Forelimb muscle (tissue), 1 donor: ENCODE measurements at places on chromosomes 13 and 19.

- DNase-seq = no peak
These were observed 310.7 kb downstream of the ITGBL1 start for GRCh38 chr13:101763191-101763590.

GRCh38 chr13:51000571-51001260, 91.1 kb downstream of the RNASEH2B start:
- DNase-seq = peak; percentile 75

- no peak for DNase-seq
These were observed 7.7 kb downstream of the ADAT3 start for GRCh38 chr19:1912760-1913505.

- DNase-seq = no peak
These were observed 39.5 kb upstream of the TEX29 start for GRCh38 chr13:111280681-111281585.

GRCh38 chr13:43086181-43086580, 62.8 kb downstream of the DNAJC15 start:
- DNase-seq = no peak

DNA sequence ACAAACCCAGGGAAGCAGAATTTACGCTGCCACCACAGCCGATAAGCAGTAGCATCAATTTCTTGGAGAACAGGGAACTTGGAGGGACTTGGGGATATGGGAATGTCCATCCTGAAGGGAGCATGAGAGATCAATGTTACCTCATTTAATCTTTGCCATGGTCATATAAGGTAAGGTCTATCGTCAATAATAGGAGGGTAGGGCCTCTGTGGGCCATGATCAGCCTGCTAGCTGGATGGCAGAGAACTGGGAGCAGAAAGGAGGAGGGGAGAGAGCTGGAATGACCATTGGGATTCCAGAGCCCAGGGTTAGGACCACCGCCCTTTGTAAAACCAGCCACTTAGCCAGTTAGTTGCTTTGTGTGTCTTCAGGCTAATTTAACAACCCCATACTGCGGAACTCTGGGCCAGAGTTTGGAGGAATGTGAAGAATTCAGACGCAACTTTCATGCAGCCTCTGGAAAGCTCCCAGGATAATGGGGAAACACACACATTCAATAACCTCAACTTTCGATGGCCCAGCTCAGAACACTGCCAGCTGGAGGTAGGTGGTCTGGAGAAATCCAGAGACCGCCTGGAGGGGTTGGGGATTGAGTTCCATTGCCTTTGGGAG, 40.3 kb downstream of the ZNF557 start:
- DNase-seq = no peak

DNA sequence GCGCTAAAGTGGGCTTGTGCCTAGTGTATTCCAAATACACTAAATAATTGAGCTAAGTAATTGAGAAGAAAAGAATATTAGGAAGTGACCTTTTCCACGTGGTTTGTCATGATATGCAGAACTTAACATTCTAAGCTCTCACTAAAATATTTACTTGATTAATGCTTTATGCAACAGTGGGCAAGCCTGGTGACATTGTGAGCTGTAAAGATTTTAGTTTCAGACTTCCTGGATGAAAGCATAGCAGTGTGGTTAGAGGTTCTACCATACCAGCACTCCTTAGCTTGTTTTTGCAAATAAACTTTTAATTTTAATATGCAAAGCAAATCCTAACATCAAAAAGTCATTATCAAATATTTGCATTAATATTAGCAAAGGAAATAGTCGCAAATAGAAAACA, 1065.1 kb upstream of the SPRY2 start:
- DNase-seq = no peak

- no peak for DNase-seq
These were observed 20.9 kb upstream of the GAS6 start for GRCh38 chr13:113884821-113885220.

- no peak for DNase-seq
These were observed 7.8 kb upstream of the CEACAM5 start for GRCh38 chr19:41700381-41701195.

DNA sequence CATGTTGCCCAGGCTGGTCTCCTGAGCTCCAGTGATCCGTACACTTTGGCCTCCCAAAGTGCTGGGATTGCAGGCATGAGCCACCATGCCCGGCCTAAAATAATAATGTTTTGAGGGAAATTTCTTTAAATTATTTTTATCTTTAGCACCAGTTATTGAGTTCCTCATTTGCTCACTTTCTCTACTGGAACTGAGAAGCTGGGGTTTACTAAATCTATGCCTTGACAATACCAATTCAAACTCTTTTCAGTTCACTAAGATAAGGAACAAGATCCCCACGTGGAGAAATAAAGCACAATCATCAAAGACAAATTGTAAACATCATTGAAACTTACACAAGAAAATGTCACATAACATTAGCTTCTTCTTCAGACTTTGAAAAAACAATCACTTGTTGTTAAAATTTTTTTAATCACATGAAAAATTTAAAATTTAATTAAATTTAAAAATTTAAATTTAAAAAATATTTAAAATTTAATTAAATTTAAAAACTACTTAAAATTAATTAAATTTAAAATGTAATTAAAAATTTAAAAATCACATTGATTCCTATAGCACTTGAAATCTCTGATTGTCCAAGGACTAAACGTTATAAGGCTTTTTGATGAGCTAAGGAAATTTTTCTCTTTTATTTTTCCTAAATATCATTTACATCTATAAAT, 25.2 kb upstream of the XPO4 start:
- DNase-seq = no peak

DNA sequence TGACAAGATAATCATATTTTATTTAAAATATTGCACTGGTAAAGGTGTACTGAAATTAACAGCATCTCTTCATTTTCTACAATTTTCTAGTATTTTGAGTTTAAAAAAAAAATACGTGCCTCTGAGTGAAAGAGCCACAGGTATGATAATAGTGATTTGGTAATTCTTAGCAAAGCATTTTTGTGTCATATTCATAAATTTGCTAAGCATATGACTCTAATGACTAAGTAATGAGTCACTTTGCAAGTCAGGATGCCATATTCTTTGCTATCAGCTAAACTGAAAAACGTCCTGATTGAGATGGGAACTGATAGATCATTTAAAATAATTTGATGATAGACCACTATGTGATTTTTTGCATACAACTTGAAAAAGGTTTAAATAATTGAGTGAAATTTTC, 136.1 kb upstream of the IRS2 start:
- no peak for DNase-seq

DNA sequence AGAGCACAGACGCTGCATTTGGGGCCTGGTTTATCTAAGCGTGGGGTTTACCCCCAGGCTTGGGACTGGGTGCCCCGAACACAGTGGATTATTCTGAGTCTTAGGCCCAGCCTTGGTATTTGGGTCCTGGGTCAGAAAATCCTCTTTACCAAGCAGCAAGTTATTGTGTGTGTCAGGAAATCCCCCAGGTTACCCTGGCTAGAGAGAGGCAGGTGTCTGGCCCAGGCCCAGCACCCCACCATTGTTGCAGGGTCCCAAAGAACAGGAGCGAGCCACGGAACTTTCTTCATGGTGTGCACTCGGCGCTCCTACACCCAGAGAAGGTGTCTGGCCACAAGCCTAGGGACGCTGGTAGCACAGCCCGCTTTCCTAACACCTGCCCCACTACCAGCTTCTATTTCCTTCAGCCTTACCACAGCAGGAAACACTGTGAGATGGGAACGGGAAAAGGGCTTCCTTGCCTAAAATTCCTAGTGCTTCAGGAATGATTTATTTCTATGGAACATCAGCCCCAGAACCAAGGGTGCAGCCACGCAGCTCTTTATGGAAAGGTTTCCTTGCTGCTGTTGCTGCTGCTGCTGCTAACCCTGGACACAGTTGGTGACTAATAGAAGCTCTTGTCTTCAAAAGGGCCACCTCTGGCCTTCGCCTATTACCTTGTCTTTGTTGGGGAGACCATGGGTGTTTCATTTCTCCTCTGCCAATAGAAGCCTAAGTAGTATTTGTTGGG, 7.4 kb upstream of the CDX2 start:
- DNase-seq = no peak

GRCh38 chr13:50074843-50075242, 59.6 kb downstream of the KCNRG start:
- no peak for DNase-seq

DNA sequence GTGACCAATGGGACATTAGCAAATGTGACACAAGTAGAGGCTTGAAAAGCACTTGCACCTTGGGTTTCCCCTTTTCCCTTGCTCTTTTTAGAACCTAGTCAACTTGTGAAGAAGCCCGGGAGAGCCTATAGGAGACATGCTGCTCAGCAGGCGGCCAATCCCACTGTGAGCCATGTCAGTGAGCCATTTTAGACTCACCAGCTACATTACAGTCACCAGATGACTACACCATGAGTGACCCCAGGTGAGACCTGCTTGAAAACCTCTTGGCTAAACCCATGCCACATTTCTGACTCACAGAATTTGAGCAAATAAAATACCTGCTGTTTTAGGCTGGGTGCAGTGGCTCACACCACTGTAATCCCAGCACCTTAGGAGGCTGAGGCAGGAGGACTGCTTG, 317.5 kb downstream of the KLF12 start:
- no peak for DNase-seq

GRCh38 chr19:6802336-6803035, 30.0 kb downstream of the VAV1 start:
- no peak for DNase-seq

DNA sequence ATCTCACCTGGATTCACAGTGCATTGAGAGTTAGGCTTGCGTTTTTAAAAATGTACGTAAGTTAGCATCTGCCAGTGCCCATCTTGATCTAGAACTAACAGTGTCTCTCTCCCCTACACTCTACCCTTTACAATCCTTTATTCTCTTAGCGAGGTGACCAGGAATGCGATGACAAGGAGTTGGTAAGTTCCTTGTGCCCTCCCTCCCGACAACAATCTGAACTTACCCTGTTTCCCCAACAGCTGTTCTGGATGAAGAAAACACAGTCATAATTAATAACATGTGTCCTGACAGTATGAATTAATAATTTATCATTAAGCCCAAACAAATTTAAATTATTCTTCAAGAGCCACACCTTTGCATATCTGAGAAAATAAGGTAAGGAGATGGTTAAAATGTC, 6.3 kb downstream of the TSHZ3 start:
- no peak for DNase-seq

DNA sequence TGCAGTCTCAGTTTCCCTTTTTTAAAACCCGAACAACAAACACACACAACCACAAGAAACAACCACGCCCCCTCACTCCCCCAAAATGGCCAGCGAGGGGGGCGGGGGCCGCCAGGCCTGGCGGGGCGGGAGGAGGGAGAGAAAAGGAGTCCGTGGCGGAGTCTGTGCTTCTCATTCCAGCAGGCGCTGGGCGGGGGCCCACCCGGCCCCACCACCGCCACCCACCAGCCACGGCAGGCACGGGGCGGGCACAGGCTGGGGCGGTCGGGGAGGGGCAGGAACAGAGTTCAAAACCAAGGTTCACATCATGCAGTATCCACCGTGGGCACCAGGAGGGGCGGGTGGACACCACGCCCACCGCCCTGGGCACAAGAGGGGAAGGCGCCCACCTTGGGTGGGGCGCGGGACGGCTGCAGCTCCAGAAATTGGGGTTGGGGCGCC, 12.9 kb downstream of the DPF1 start:
- DNase-seq = no peak

GRCh38 chr13:23810685-23811240, 78.4 kb downstream of the MIPEP start:
- no peak for DNase-seq

- DNase-seq = no peak
These were observed 971 bp upstream of the ANKRD10 start for GRCh38 chr13:110915874-110916206.

DNA sequence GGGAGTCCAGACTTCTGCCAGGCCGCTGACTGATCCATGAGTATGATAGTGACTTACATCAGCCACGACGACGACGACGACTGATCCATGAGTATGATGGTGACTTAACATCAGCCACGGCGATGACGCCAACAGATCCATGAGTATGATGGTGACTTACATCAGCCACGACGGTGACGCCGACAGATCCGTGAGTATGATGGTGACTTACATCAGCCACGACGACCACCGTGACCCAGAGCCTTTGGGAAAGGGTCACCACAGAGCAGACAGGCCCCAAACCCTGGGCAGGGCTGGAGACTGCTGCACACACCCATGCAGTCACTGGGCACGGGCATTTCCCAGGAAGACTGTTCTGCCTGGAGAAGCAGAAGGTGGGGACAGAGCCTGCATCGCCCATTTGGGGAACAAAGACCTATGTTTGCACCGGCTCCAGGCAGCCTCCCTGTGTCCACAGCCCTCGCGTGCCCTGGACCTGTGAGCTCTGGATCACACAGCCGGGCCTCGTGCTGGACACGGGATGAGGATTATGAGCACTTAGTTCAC, 130.9 kb upstream of the SPACA7 start:
- DNase-seq = no peak

DNA sequence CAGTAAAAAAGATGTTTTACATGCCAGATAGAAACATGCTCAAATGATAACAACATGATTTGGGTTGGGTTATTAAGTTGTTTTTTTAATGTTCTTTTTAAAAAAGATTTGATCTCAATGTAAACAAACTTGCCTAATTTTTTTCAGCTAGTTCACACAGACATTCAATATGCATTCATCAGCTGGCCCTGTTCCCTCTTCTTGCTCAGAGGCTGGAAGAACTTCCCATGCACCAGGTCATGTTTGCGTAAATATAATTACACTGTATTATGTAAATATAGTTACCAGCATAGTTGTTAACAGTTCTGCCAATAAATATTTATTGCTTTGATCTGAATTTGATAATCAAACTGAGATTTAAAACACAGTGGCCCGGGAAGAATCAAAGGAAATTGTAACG, 70.6 kb downstream of the ATP11A start:
- no peak for DNase-seq

DNA sequence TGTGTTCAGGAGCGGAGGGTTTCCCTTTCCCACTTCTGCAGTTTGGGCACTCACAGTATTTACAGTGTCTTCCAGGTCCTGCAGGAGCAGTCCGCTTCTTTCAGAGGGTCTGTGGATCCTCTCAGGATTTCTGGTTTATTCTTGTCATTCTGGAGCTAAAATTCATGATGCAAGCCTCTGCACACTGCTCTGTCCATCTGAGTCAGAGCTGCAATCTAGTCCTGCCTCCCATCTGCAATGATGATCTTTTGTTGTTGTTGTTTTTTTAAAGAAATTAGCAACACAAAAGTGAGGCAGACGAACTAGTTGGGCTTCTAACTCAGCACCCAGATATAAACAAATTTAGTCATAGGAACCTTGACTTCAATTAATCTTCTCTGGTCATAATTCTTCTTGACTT, 86.5 kb downstream of the DLEU7 start:
- DNase-seq = no peak

GRCh38 chr13:97851269-97851668, 102.2 kb upstream of the IPO5 start:
- no peak for DNase-seq

GRCh38 chr19:4794971-4795370, 3.4 kb downstream of the FEM1A start:
- no peak for DNase-seq

- no peak for DNase-seq
These were observed 47.9 kb downstream of the DCT start for GRCh38 chr13:94431574-94431973.
